ENCODE measurements at places on chromosomes 3 and 15. TPM values are rescaled to one million over a fixed set of nuclear protein-coding genes. Genes with fewer than 3 reads are reported as not detected.

RGMA gene
- 0.62 TPM for total RNA-seq

IGSF10 gene
- 0.10 TPM for total RNA-seq

ZNF860 gene
- total RNA-seq = 8.9 TPM

CEMIP gene
- total RNA-seq = 0.46 TPM

ITIH4 gene
- total RNA-seq = 1.5 TPM

ATP13A5 gene
- not detected for total RNA-seq

TMOD3 gene
- 53.4 TPM for total RNA-seq

LRRN1 gene
- 0.13 TPM for total RNA-seq

STAG1 gene
- 43.7 TPM for total RNA-seq

CPN2 gene
- 0.08 TPM for total RNA-seq

SHC4 gene
- total RNA-seq = 0.10 TPM

ZDHHC23 gene
- 23.6 TPM for total RNA-seq

RHCG gene
- 3.0 TPM for total RNA-seq

COL7A1 gene
- 40.0 TPM for total RNA-seq

LRRC34 gene
- 1.2 TPM for total RNA-seq

LTF gene
- total RNA-seq = not detected

CHRM5 gene
- total RNA-seq = not detected

CYP1A1 gene
- 0.15 TPM for total RNA-seq

OR5K2 gene
- total RNA-seq = not detected

SLC24A5 gene
- total RNA-seq = not detected

CAMK1 gene
- total RNA-seq = 9.7 TPM

TAMM41 gene
- total RNA-seq = 10.8 TPM

SAMD7 gene
- not detected for total RNA-seq

ANAPC13 gene
- total RNA-seq = 68.8 TPM

ANKUB1 gene
- not detected for total RNA-seq

FRMD5 gene
- total RNA-seq = 18.3 TPM

PIGZ gene
- total RNA-seq = 6.3 TPM

PLA2G4E gene
- not detected for total RNA-seq

SLC28A2 gene
- 0.23 TPM for total RNA-seq

SAXO2 gene
- 1.1 TPM for total RNA-seq

PLAAT1 gene
- total RNA-seq = 3.9 TPM

SNURF gene
- 13.7 TPM for total RNA-seq

CSTA gene
- total RNA-seq = not detected

LMAN1L gene
- total RNA-seq = not detected

NEK10 gene
- 5.7 TPM for total RNA-seq

BFSP2 gene
- total RNA-seq = 0.67 TPM
